ENCODE measurements at places on chromosomes 7 and 10.

DNA sequence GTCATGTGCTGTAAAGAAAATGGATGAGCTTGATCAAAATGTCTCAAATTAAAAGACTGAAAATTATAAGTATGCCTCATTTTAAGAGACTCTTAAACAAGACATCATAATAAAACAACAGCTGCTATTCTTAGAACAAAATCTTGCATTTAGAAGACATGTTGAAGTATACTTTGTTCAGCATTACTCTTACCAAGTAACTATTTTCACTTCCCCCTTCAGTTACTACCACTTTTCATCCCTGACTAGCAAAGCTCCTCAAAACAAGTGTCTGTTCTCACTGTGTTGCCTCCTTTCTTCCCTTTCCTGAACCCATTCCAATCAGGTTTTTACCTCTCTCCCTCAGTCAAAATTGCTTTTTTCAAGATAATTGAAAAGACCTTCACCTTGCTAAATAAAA, 31.6 kb downstream of the ELAPOR2 start:
- H3K4me1 ChIP-seq: no peaks in the 10 kb centered on the region
- no peaks in the 10 kb centered on the region for H3K27me3 ChIP-seq
- H3K36me3 ChIP-seq: no peaks in the 10 kb centered on the region
- H3K27ac ChIP-seq: no peak overlapping the region
- H3K4me3 ChIP-seq: no peak overlapping the region
- no peak for DNase-seq

- peaks cover 10% of the 10 kb centered on the region for H3K36me3 ChIP-seq
- H3K4me3 ChIP-seq: no peak overlapping the region
- DNase-seq: no peak
- peaks cover 6% of the 10 kb centered on the region for H3K4me1 ChIP-seq
- no peaks in the 10 kb centered on the region for H3K27me3 ChIP-seq
Measured at GRCh38 chr10:4984223-4984622, 19.4 kb downstream of the AKR1C2 start.

- H3K36me3 ChIP-seq: no peaks in the 10 kb centered on the region
- H3K27me3 ChIP-seq: no peaks in the 10 kb centered on the region
- DNase-seq: no peak
- H3K27ac ChIP-seq: no peak overlapping the region
Measured at GRCh38 chr10:98815039-98815885, 368.5 kb upstream of the HPS1 start.

- DNase-seq: no peak
- no peaks in the 10 kb centered on the region for H3K4me1 ChIP-seq
- peaks cover 44% of the 10 kb centered on the region for H3K27me3 ChIP-seq
Measured at GRCh38 chr10:1379601-1380000, 323.4 kb downstream of the WDR37 start.

DNA sequence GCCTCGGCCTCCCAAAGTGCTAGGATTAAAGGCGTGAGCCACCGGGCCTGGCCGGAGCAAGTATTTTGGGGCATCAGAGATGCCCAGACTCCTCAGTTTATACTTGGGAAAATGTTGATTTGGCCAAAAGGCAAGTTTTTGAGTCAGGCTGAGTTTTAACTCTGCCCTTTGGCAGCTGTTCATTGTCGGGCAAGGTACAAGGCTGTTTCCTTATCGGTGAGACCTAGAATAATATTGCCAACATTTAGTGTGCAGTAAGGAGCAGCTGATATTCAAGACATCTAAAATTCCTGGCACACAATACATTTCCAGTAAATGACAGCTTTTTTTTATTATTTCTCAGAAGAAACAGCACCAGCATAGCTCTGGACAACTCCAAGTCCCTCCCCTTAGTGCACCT, 147.6 kb upstream of the C7orf33 start:
- H3K4me3 ChIP-seq: no peak overlapping the region
- H3K4me1 ChIP-seq: no peaks in the 10 kb centered on the region
- peaks cover 64% of the 10 kb centered on the region for H3K27me3 ChIP-seq
- H3K36me3 ChIP-seq: no peaks in the 10 kb centered on the region
- DNase-seq: no peak
- no peak overlapping the region for H3K27ac ChIP-seq

- no peak overlapping the region for H3K4me3 ChIP-seq
- no peaks in the 10 kb centered on the region for H3K27me3 ChIP-seq
- no peak for DNase-seq
- no peaks in the 10 kb centered on the region for H3K4me1 ChIP-seq
Measured at GRCh38 chr7:96026010-96026409, 253.7 kb downstream of the DYNC1I1 start.

DNA sequence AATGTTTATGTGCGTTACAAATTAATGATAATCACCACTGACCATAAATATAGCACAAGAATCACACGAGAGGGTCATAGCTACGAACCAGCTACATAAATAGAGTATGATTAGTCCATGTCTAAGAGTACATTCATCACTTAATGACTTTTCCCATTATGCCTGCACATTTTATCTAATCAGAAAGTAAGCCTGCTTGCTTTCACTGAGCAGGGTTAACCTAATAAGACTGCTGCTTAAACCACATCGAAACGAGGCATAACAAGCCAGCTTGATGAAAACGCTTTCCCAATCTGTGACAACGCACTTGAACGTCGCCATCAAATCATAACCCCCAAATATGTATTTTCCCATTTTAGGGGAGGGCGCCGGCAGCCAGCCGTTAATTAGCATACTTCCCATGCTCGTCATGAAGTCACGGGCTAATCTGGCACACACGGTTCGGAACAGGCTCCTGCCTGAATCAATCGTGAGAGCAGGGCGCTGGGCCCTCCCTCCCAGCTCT, 71.5 kb downstream of the EBF3 start:
- no peaks in the 10 kb centered on the region for H3K4me1 ChIP-seq
- no peak for DNase-seq
- H3K36me3 ChIP-seq: no peaks in the 10 kb centered on the region
- no peak overlapping the region for H3K4me3 ChIP-seq
- H3K27me3 ChIP-seq: peaks cover 68% of the 10 kb centered on the region
- no peak overlapping the region for H3K27ac ChIP-seq

GRCh38 chr10:28014651-28015050, 15.8 kb upstream of the ODAD2 start:
- no peaks in the 10 kb centered on the region for H3K27me3 ChIP-seq
- H3K27ac ChIP-seq: no peak overlapping the region
- no peak overlapping the region for H3K4me3 ChIP-seq
- DNase-seq: no peak
- H3K36me3 ChIP-seq: no peaks in the 10 kb centered on the region

DNA sequence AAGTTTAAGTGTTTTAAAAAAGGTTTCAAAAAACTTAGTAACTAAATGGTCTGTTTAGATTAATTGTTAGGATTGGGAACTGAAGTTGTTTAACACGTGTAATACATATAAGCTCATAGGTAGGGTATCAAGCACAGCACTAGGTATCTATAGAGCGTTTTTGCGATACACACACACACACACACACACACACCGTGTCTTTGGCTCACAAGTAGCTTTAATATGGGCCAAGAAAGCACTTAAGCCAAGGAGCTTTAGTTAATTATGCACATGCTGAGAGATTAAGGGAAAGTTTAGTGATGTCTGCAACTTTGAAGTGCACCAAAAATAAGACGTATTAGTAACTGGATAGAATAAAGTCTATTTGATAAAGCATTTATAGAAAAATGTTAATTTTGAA, 93.8 kb upstream of the CNTNAP2 start:
- H3K27ac ChIP-seq: no peak overlapping the region
- no peak overlapping the region for H3K4me3 ChIP-seq
- no peaks in the 10 kb centered on the region for H3K36me3 ChIP-seq
- no peaks in the 10 kb centered on the region for H3K27me3 ChIP-seq
- H3K4me1 ChIP-seq: no peaks in the 10 kb centered on the region

DNA sequence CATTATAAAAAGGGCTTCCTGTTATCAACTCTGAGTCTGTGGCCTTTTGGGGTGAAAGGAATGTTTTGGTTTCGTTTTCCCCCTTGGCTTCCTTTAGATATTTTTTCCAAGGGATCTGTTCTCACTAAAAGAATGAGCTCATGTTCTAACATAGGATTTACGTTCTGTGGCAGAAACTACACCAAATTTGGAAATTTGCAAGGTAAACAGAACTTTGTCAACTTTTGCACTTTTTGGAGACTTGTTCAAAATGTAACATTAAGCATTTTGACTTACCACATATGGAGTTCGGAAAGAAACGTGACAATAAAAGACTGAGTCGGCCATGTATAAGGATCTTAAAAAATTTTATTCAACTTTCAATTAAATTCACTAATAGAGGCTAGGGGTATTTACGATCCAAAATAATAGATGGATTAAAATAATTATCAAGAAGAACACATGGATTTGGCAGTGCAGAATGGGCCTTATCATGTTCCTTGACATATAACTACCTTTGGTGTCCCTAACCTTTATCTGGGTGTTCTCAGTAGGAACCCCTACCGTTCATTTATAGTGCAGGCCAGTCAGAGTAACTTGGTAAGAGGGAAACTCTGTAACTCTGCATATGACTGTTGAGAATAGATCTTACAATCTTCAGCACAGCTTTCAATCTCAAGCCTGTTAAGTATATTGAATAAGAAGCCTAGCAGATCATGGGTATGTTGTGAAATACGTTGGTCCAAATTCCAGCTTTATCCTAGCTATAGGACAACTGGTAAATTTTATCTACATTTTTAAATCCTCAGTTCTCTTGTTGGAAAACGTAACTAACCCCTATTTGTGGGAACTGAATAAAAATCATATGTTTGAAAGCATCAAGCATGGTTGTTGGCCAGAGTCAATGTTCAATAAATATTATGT, 11.8 kb downstream of the CPED1 start:
- H3K27me3 ChIP-seq: no peaks in the 10 kb centered on the region
- H3K4me3 ChIP-seq: no peak overlapping the region
- no peaks in the 10 kb centered on the region for H3K36me3 ChIP-seq
- H3K4me1 ChIP-seq: 0 out of 2 replicates have a peak, but pooled peaks cover 9% of the 10 kb centered on the region
- no peak for DNase-seq

- H3K27me3 ChIP-seq: no peaks in the 10 kb centered on the region
- H3K4me1 ChIP-seq: no peaks in the 10 kb centered on the region
- no peaks in the 10 kb centered on the region for H3K36me3 ChIP-seq
- DNase-seq: no peak
Measured at GRCh38 chr10:130231251-130231741, 95.1 kb downstream of the GLRX3 start.

DNA sequence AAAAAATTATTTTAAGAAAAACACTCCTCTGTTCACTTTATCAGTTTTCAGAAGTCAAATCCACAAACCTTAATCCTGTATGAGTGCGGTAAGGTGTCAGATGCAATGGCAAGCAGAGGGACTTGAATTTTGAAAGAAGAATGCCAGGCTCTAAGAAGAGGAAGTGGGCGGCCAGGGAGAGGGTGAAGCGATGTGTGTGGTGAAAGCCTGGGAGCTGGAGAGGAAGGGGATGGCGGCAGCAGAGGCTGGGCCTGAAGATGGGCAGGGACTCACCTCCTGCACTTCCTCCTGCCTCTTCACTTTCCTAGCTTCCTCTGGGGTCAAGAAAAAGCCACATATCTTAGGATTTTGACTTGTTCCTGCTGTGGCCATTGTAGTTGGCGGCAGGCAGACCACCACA, 609.6 kb downstream of the PARD3 start:
- no peak overlapping the region for H3K27ac ChIP-seq
- no peak overlapping the region for H3K4me3 ChIP-seq
- H3K27me3 ChIP-seq: no peaks in the 10 kb centered on the region
- no peak for DNase-seq
- no peaks in the 10 kb centered on the region for H3K36me3 ChIP-seq

DNA sequence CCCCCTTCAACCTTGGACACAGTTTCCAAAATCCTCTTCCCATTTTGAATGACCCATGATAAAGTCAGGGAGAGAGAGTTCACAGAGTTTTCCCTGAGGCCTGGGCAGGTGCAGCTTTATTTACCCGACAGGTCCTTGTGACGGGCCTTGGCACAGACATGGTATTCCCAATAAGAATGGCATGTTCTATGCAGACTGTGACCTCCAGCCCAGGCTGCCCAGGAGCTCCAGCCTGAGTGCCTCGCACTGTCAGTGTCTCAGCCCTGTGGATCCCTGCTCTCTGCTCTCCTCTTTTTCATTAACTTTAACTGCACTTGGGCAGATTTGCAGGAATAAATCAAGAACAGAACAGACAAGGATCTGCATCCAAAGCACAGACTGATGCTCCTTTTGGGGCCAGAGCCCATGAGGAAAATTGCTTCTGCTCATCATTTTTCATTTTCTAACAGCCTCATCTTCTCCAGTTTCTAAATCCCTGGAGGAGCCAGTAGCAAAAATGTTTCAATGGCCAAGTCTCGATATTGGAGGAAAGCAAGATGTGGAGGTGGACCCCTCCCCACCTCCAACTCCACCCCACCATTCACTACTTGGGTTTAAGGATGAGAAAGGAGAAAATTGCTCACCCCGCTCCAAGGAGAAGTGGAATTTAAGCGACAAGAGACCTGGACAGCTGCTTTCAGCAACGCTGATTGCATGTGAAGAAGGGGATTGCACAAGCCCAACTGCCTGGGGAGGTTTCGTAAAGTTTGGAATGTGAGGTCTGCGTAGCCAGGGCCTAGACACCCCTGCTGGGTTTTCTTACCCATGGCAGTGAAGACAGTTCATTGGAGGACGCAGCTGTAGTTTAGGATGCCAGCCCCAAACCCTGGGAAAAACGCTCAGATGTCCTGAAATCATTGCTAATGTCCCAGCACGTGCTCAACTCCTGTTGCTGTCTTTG, 225.9 kb downstream of the WDR11 start:
- no peak overlapping the region for H3K27ac ChIP-seq
- H3K27me3 ChIP-seq: peaks cover 28% of the 10 kb centered on the region
- H3K4me1 ChIP-seq: no peaks in the 10 kb centered on the region
- H3K4me3 ChIP-seq: no peak overlapping the region

DNA sequence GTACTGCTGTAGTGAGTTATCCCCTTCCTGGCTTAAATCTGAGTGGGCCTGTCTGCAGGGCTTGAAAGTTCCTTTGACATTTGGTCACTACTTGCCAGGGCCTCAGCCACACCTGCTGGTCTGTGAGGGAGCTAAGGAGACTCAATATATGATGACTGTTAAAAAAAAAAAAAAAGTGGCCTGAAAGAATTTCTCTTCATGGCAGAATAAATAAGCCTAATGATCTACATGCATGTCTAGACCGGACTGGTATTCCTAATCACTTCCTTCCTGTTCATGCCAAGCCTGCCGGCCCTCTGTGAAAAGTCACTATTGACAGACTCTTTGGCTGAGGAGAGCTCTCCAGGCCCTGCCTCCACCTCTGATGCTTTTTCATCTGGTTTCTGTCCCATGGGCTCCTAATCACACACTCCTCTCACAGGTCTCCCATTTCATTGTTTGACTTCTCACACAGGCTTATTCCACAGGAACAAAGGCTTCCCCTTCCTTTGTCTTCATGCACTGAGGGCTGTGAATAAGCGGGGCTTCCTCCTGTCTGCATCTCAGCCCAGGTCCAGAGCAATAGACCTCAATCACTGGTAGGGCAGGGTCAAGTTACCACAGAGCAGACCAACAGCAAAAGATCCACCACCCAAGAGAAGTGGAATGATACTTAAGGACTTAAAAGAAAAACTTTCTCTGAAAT, 99.1 kb upstream of the SEC61G start:
- no peaks in the 10 kb centered on the region for H3K36me3 ChIP-seq
- no peak for DNase-seq
- no peaks in the 10 kb centered on the region for H3K27me3 ChIP-seq
- no peak overlapping the region for H3K27ac ChIP-seq
- no peaks in the 10 kb centered on the region for H3K4me1 ChIP-seq

DNA sequence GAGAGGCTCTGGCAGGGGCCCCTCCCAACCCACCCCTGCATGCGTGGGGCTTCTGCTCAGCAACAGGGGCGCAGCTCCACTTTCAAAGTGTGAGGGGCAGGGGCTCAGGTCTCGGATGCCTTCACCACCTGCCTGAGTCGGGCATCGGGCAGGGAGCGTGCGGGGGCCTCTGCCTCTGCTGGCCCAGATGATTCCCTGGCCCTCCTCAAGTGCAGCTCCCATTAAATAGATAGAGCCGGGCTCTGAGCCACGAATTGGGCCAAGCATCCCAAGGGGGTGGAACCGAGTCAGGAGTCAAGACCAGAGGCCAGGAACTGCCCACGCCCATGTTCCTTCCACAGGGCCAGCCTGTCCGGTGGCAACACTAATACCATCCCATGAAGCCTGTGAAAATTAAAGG, 108.9 kb upstream of the FAM20C start:
- H3K27ac ChIP-seq: no peak overlapping the region
- DNase-seq: no peak
- no peaks in the 10 kb centered on the region for H3K36me3 ChIP-seq
